ENCODE measurements at places on chromosomes 1 and 21. TPM values are rescaled to one million over a fixed set of nuclear protein-coding genes. Genes with fewer than 3 reads are reported as not detected.

DNA sequence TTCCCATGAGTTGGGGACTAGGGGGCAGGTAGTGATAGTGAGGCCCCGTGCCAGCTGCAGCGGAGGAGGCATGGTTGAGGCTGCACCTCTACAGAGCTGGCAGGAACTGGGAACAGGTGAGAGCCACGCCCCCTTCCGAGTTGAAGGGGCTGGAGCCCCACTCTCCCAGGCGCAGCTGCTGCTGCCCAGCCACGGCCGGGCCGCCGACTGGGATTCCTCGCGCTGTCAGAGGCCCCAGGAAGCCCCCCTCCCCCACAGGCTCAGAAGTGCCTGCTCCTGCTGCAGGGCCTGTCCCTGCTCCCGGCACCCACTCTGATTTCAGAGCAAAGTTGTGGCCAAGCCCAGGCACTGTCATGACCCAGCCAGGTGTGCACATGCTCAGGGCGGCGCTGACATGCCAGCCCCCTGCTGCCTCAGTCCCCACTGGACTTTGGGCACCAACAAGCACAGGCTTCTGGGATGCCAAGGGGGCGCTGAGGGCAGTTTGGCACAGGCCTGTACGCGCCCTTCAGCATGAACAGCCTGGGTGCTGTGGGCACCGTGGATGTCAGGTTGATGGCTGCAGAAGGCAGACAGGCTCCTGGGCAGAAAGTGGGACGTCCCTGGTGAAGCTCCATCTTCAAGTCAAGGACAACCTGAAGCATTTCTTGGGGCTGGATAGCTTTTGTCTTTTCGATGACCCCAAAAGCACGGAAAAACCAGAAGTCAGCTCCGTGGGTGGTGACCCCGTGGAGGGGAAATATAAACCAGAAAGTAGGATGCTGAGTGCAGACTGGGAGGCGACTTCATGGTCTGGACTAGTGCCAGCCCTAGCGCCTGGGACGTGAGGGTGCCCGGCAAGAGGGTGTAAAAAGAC, 121.5 kb downstream of the SIM2 start:
- no peak for DNase-seq

DNA sequence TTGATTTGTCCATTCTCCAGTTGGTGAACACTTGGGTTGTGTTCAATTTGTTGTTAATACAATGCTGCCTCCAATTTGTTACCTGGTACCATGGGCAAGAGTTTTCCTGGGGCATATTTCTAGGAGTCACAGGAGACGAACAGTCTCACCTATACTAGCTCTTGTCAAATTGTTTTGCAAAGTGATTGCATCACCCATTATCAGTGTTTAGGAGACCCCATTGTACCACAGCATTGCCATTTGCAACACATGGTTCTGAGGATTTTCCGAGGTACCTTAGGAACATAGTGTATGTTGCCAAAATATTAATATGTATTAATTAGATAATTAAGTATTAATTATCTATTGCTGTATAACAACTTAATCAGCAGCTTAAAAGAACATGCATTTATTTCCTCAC, 97.8 kb downstream of the LPAR3 start:
- no peak for DNase-seq

Gene C1QB
- total RNA-seq, result not detected

Gene GNG4
- total RNA-seq, result 16.3 TPM

GRCh38 chr1:54940042-54940441, 40.4 kb upstream of the TMEM61 start:
- DNase-seq, result no peak
